Activated CD8-positive, alpha-beta memory T cell treated with anti-CD3 and anti-CD28 coated beads for 24 hours (primary cell): ENCODE measurements at places on chromosomes 7 and 10.

- no peak for DNase-seq
Observed at GRCh38 chr7:42694894-42695507, 216.9 kb downstream of the C7orf25 start.

DNA sequence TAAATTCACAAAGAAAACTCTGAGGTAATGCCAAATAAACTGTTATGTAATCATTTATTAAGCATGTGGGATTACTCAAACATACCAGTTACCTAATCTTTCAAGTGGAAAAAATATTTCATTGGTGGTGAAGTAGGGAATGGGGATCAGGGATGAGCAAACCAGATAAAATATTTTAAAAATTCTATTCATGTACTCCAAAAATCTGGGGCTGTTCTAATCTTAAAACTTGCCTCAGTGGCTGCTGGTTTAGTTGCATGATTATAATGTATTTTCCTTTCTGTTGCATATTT is 19.5 kb downstream of the LMOD2 start:
- no peak for DNase-seq

GRCh38 chr7:35261041-35261440 is 7.1 kb upstream of the TBX20 start:
- no peak for DNase-seq

DNA sequence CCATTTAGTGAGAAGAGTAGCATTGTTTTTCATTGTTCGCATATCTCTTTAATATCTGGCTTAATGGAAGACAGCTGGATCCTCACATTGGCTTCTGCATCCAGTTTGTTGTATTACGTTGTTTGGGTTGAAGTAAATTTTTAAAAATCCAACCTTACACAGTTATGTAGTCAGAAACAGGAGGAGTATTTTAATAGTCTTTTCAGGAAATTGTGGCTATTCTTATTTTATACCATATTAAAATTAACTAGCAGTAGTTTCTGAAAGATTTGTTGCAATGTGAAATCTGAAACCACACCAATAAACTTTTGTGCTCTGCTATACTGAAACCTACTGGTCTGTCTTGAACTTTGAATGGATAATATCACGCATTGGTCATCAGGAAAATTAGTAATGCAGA is 27.9 kb downstream of the MYPN start:
- no peak for DNase-seq

- DNase-seq: no peak
Observed at GRCh38 chr7:89681448-89681847, 472.8 kb upstream of the STEAP1 start.

GRCh38 chr7:134532954-134533218 is 5.5 kb downstream of the AKR1B10 start:
- DNase-seq: no peak

DNA sequence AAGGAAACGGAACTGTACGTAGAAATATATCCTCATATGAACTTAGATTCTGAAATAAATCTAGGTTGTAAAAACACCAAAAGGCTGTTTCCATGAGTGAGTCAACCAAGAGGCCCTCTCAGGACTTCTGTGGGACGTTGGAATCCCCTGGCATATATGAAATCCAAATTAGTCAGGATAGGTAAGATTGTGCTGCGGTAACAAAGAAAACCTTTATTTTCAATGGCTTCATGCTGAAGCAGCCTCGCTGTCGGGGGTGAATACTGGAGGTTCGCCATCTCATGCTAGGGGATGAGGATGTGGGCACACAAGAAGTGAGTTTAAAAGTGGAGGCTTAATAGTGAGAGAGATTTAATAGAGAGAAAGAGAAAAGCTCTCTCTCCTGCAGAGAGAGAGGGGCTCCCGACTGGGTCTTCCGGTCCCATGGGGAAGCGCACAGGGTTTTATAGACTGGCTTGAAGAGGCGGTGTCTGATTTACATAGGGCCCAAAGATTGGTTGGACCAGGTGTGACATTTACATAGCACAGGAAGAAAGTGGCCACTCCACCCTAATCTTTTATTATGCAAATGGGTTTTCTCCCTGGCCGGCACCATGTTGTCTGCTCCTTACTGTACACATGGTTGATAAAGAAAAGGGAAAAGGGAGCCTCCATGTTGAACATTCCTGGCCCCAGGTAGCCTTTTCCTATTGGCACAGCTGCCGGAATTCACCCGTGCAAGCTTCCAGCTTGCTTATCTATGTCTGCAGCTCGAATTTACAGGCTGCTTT is 52.3 kb upstream of the SEPHS1 start:
- DNase-seq: no peak

DNA sequence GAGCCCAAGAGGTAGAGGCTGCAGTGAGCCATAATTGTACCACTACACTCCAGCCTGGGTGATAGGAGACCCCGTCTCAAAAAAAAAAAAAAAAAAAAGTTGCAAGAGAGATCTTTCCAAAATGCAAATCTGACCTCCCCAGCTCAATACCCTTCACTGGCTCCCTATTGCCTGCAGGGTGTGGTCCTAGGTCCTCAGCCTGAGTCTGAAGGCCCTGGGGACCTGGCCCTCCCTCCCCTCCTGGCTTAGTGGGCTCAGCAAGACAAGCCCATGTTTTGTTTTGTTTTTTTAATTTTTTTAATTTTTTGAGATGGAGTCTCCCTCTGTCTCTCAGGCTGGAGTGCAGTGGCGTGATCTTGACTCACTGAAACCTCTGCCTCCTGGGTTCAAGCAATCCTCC is 20.6 kb downstream of the SRRM3 start:
- DNase-seq: no peak

DNA sequence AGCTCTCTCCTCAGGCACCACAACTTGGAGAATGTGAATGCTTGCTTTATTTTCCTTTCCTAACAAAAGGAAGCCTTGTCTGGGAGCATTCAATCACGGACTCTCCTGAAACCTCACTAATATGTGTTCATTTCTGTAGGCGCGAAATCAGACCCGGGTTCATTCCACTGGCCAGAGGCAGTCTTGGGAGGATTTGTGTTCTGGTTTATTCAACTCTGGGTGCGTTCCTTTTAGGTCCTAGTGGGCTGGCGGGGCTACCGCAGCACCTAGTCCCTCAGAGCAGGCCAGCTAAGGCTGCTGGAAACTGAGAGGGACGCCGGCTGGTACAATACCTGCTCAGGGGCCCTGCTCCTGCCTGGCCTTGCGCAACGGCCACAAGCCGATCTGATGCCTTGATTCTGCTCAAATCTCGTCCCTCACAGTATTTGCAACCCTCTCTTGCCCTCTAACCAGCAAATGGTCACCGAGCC is 7.5 kb downstream of the HOXA4 start:
- DNase-seq: no peak

DNA sequence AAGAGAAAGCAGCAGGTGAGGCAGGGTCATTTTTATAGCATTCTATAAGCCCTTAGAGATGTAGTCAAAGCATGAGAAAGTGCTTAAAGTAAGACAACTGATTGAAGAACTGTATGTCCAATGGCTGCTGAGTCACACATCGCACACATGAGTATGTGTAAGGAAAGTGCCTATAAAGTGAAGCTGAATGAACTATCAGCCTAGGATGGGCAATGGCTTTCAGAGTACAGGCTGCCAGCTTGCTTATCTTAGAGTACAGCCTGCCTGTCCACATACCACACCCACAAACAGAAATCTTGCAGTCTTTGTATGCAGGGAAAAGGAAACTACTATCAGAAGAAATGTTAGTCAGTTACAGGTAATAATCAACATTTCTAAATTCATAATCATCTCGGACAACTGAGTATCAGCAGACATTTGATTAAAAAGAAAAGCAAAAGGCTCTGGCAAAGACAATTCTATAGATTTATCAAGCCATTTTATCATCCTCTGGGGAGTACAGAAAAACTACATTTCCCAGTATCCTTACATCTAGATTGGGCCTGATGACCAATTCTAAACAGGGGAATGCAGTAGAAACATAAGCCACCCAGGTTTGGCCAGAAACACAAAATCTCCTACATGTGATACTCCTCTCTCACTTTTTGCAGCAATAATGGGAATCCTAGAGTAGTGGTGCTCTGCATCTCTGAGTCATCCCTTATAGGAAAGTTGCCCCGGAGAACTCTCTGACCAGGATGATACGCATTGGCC is 16.2 kb upstream of the EPHB6 start:
- DNase-seq: no peak

- no peak for DNase-seq
Observed at GRCh38 chr7:12911053-12911452, 223.6 kb downstream of the ARL4A start.

- no peak for DNase-seq
Observed at GRCh38 chr10:32205670-32206069, 141.3 kb downstream of the EPC1 start.

DNA sequence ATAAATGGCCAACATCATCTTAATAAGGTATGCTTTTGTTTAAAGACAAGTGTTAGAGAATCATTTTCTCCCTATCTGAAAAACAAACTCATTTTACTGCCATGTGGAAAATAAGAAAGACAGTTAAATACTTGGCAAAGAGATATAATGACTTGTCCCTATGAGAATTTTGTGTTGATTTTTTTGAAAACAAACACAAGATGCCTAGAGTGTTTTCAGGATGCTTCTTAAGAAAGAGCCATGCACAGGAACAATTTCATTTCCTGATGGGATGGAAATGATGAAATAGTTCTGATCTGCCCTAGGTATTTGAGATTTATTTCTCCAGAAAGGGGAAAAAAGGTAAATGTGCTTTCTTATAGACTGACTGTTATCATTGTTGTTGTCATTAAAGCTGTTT is 237.5 kb upstream of the GNAI1 start:
- no peak for DNase-seq

DNA sequence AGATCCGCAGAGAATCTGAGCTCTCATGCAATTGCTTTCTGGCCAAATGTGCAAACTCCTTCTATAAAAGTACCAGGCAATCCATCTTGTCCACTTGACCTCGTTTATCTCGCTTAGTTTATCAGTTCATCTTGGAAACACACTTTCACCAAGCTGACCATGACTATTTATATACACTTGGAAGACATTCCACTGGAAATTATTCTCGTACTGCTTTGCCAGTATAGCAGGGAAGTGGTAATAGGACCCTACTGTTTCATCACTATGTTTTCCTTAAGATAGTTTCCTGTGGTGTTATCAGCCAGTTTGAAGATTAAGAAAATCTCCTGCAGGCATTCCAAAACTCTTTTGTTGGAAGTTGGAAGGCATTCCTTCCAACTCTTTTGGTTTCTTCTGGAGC is 115.3 kb upstream of the FAM171A1 start:
- DNase-seq: no peak

DNA sequence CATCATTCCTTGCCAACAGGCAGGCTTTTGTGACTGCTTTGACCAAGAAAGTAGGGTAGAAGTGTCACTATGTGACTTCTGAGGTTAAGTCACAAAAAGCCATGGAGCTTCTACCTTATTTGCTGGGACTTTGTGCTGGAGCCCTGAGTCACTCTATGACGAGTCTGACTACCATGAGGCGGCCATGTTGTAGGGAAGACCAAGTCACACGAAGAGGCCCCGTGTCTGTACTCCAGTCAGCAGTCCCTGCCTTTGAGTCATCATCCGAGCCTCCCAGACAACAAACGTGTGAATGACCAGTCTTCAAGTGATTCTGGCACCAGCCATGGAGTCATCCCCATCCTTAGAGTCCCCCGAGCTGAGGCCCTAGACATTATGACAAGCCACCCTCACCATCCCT is 3.5 kb upstream of the MYL10 start:
- DNase-seq: no peak

GRCh38 chr7:30744075-30744417 is 7.9 kb upstream of the INMT start:
- DNase-seq: no peak

DNA sequence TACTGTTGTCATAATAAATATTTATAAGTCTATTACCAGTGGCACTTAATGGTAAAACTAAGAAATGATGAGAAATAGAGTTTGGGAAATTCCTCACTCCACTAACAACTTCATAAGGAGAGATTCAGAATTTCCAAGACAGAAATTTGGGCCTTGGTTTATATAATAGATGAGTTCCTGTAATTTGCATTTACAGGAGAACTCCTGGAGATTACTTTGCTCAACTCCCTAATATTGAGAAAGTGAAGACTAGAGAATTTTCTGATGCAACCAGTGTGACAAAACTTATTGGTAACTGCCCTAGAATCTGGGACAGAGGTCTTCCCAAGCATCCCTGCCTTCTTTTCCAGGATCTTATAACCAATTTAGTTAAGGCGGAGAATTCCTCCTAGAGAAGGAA is 49.1 kb upstream of the GSAP start:
- DNase-seq: no peak

GRCh38 chr7:87735360-87735759 is 107.2 kb downstream of the RUNDC3B start:
- DNase-seq: no peak

GRCh38 chr7:129144095-129144833 is at the start of gene TSPAN33:
Gene TSPAN33 (plus strand): TSS chr7:129144707. CDS start chr7:129144981, 274 bp downstream.
- peak; percentile 85 for DNase-seq

DNA sequence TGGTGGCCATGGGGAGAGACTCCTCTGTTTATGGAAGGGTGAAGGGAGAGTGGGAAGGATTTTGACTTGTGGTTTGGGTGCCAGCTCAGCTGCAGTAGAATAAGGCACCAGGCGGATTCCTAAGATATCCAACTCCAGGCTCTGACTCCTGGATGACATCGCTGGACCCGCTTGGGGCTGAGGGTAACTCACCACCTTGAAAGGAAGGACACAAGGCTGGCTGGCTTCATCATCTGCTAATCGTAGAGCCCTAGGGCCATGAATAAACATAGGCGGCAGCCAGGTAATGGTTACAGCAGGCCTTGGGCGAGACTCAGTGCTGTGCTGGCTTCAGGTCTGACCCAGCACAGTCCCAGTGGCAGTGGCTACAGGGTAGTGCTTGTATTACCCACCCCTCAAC is 16.7 kb upstream of the LIPK start:
- DNase-seq: no peak

DNA sequence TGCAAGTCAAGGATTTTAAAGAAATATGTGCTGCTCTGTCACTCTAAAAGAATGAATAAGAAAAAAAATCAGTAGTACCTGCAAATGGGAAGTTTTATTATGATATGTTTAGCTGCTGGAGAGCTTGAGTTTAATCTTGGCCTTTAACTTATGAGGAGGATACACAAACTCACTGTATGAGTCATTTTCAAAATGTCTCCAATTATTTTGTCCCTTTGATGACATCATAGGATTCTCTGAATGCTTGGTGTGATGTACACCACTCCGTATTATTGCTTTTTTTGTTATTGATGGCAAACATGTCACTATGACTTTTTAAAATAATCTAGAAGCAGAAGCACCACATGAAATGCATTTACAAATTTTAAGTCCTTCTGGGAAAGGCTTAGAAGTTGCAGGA is 125.8 kb downstream of the RALA start:
- DNase-seq: no peak

DNA sequence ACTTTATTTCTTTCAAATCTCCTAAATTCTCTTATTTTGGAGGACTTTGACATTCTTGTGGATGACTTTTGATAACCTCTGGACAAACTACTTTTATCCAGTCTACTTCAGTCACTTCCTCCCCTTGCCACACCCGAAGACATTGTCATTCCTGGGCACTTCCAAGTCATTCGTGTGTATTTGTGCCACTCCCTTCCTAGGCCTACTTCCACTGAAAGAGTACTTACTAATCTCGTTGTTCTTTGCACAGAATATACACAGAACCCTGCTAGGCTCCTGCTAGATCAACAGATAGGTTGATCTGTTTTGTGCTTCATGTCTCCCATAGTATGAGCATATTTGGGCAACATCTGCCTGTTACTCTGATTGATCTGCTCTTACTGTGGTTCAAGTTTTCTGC is 355.4 kb downstream of the HGF start:
- DNase-seq: no peak
